Left lobe of liver (tissue), 2 donors: ENCODE measurements at places on chromosomes 6 and 20. TPM values are rescaled to one million over a fixed set of nuclear protein-coding genes. Genes with fewer than 3 reads are reported as not detected.

Gene TPD52L2
- total RNA-seq: 17.3 TPM

Gene TREML2
- total RNA-seq: 0.08 TPM

Gene HLA-F
- 30.6 TPM for total RNA-seq

Gene B3GAT2
- total RNA-seq: 0.05 TPM

Gene CST8
- not detected for total RNA-seq

Gene BANF2
- total RNA-seq: not detected

Gene OR2H1
- not detected for total RNA-seq

Gene EDN3
- total RNA-seq: not detected

Gene PDYN
- not detected for total RNA-seq

Gene BFSP1
- total RNA-seq: 0.10 TPM

Gene CRISP3
- 0.13 TPM for total RNA-seq

Gene IFT52
- 4.4 TPM for total RNA-seq

Gene SERPINB6
- 31.8 TPM for total RNA-seq

- no peak for DNase-seq
Observed at GRCh38 chr6:89311853-89312531, 3.1 kb downstream of the GABRR2 start.

GRCh38 chr6:96520171-96521115 lies 1.2 kb upstream of the UFL1 start:
- DNase-seq: no peak

DNA sequence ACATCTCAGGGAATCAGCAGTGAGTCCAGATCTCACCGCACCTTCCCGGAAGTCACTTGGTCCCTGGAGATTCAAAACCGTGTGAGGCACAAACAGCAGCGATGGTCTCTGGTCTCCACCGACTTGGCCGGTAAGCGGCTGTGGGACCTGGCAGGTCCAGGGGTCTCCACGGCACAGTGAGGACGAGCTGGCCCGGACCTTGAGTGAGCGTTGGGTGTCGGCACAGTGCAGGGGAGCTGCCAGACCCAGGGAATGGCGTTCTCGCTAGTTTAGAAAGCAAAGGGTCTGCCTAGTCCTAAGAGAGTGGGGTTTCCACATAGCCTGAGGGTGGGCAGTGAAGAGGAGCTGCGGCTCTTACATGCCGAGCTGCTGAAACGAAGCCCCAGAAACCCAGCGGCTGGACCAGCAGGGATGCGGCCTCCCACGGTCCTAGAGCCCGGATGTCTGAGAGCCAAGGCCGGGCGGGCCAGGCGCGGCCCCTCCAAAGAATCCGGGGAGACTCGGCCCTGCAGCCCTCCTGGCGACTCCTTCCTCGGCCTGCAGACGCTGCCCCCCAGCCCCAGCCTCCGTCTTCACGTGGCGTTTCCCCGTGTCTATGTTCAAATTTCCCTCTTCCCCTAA lies 185.0 kb downstream of the ERMARD start:
- no peak for DNase-seq

GRCh38 chr6:16257999-16258708 lies 19.8 kb downstream of the GMPR start:
- DNase-seq: no peak

DNA sequence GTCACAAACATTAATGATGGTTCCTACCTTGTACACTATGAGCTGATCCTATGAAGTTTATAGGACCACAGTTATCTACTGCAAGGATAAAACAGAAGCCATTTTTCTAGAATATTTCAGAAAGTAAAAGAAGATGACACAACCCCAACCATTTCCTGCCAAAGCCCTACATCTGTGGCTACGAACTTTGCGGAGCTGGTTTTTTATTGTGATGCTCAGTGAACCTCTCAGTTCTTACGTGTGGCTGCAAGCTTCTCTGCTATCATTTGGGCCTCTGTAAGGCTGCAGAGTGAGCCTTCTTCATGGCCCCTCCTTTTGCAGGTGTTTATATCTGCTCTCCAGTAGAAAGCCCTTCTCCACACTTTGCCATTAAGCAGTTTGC lies 17.8 kb upstream of the TAGAP start:
- DNase-seq: no peak

DNA sequence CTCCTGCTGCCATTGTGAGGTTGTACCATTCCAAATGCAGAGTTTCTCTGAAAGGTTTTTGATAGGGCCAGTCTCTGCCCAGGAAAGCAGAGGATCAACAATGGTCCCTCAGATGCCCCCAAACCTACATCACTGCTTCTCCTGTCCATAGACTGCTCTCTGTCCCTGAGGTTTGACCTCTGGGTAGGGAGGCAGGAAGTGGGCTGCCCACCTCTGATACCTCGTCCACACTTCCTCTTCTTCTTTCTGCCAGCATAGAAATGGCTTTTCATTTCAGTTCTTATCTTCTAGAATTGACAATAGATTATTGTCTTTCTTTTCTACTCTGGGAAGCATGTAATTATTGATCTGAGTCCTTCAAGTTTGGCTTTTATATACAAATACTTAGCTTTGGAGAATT lies 170.6 kb downstream of the TRMT11 start:
- DNase-seq: no peak

- DNase-seq: no peak
Observed at GRCh38 chr20:20085071-20085470, 32.7 kb downstream of the CFAP61 start.

DNA sequence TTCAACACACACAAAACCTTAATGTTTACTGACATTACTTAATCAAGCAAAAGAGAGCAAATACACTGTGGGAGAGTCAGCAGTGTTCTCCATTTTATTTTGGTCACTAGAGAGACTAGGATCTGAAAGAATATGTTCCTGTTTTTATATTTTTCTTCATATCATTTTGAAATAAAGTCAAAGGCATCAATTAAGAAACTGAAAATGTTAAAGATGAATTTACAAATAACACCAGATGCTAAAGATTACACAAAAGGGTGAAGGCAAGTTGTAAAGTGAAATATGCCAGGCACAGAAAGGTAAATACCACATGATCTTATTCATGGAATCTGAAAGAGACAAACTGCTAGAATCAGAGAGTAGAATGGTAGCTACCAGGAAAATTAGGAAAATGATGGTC lies 60.3 kb upstream of the FABP7 start:
- DNase-seq: no peak

GRCh38 chr20:24628985-24629384 lies 159.6 kb downstream of the SYNDIG1 start:
- no peak for DNase-seq

GRCh38 chr6:56580271-56580670 lies 62.4 kb downstream of the DST start:
- DNase-seq: no peak

DNA sequence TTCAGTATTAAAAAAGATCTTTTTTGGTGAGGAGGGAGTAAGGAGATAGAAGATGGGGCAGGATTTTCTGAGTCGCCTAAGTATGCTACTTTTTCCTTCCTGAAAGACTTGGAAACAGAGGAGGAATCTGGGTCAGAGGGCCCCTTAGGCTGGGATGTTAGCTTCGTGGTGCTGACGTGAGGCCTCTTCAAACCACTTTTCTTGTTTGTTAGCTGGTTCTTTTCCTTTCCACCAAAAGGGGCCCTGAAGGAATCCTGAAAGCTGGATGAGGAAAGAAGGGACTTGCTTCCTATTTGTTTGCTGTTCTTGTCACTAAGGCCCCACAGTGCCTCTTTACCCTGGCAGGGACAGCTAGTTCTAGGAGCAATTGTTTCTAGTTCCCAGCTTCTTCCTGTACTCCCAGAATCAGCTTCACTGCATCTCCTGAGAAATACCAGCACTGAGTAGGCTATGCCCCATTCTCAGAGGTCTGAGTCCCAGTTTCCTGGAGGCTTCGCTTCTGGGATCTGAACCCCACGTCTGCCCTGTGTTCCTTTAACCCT lies 2.2 kb upstream of the IL20RA start:
- no peak for DNase-seq

DNA sequence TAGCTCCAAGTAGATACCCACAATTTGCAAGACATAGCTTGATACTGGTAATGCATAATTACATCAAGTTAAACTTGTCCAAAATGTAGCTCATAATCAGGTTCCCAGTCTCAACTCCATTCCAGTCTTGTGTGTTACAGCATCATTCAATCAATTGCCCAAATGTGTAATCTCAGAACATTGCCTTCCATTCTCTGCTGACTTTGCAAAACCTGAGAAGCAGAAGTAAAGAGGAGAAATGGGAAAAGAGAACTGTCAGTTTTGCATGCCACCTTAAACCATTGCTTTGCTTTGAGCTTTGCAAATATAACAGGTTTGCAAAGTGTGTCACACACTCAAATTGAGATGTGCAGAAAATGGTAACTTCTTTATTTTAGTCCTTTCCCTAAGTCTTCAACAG lies 40.3 kb upstream of the CNKSR3 start:
- no peak for DNase-seq

DNA sequence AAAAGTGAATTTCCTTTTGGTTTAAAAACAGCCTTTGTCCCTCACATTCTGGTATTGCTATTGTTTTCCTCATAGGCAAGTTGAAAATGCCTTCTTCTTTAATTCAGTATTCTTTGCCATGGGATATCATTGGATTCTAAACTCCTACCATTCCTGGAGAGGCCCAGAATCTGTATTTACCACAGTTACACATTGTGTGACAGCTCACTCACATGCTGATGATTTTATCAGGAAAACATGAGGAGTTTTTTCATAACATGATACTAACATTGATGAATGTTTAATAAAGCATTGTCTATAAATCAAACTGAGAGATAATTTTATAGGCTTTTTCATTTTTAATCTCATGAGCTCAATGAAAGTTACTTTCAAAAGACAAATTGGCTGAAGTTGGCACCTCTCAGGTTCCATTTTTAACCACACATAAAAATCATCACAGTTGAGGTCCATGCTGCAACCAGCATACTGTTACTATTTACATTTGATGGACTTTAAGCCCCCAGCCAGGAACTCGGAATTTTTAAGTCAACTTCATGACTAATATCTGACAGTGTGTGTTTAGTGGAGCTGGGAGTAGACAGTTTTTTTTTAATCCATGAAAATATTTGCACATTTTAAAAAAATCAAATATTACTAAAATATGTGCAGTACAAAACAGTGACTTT lies 82.8 kb downstream of the FAM83B start:
- no peak for DNase-seq

DNA sequence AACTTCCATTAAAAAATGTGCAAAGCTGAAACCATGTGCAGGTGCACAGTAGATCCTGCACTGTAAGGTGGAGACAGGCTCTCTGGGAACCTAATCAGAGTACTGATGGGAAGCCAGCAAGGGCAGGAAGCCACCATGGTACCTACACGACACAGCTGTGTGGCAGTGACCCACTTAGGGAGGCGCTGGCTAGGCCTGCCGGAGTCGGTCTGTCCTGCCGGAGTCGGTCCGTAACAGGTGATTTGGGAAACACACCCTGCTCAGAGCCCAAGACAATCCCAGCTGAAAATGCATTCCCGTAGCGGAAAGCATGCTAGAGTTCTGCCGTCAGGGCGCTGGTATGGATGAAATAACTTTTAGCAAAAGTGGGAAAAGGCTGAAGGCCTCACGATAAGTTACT lies 17.2 kb downstream of the TXNDC5 start:
- no peak for DNase-seq

GRCh38 chr6:291697-292505 lies at the start of gene DUSP22:
TSS of gene DUSP22 (plus strand) at chr6:292487. CDS start at chr6:292540, 53 bp downstream.
- DNase-seq: peak; percentile 94

DNA sequence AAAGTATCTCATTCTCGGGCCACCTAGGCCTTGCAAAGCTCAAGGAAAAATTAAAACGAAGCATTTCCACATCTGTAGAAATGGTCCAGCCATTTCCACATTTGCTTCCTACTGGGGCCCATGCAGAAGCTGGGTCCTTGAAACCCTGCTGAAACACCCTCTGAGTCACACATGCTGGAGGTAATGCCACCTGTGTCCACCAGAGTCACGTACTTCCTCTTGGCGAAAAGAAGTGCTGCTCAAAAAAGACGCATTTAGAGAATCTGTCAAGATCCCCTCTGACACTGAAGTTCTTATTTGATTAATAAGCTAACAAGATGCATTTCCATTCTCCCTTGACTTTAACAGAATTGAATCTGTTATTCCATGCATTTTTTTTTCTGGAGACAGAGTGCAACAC lies 423.2 kb downstream of the PREX1 start:
- DNase-seq: no peak

DNA sequence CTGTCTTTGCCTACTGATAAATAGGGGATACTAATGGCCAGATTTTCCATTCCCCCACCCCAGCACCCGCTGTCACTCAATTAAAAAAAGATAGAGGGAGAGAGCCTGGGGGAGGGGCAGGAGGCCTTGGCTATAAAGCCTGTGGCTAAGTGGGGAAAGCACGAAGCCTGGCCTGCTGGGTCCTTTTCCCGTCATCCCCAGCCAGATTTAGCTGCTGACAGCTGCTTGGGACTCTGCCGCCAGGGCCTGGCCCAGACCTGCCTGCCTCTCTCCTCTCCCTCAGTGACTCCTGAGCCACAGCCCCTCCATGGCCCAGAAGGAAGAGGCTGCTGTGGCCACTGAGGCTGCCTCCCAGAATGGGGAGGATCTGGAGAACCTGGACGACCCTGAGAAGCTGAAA lies at the start of gene APOBEC2:
TSS of gene APOBEC2 (plus strand) at position 162 of the 400 bp plus-strand sequence. CDS start at position 308, 146 bp downstream.
- no peak for DNase-seq

DNA sequence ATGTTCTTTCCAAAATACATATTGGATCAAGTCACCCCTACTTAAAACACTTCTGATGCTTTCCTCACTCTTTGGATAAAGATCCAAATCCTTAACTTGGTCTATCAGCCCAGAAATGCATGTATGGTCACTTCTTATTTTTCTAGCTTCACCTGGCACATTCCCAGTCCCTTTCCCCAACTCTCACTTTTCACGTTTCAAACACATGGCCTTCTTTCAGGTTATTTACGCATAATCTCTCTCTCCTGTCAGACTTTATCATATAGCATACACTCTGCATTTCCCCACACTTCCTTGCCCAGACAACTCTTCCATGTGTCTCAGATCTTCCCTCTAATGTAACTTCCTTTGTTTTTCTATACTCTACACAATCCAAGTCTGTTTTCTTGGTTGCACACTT lies 12.8 kb downstream of the PHIP start:
- no peak for DNase-seq
